ENCODE measurements at places on chromosomes 2 and 18.
A peak's percentile ranks its signal among the peaks of the same experiment; 100 is the strongest.

GRCh38 chr2:177588671-177589070, 196.1 kb downstream of the AGPS start:
- DNase-seq: no peak

DNA sequence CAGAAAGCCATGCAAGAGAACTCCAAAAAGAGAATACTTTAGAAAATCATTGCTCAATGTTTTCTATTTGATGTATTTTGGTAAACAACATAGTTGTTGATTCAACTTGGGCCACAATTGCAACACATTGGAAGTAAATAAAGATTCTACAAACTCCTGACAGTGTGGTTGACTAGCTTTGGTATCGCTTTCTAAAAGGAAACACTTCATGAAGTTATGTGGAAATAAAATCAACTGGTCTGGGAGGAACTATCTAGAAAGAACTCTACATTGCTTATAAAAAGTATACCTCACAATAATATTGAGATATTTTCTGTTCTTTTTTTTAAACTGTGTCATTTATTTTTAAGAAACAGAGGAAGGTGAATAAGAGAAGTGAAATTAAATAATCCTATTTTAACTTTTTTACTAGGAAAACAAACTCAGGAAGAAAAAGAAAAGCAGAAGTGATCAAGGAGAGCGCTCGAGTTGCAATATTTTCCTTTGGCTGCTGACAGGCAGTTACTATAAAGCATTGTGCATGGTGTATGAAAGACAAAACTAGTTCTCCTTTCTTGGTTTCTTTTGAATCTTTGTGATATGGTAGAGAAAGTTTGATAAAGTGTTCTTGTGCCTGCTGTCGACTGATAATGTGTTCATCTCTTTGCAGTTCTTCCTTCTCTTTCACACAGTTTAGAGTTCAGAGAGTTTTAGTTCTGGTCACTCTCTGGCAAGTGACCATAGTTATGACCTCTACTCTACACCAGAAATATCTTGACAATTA, 3.0 kb downstream of the DHRS9 start:
- no peak for DNase-seq

DNA sequence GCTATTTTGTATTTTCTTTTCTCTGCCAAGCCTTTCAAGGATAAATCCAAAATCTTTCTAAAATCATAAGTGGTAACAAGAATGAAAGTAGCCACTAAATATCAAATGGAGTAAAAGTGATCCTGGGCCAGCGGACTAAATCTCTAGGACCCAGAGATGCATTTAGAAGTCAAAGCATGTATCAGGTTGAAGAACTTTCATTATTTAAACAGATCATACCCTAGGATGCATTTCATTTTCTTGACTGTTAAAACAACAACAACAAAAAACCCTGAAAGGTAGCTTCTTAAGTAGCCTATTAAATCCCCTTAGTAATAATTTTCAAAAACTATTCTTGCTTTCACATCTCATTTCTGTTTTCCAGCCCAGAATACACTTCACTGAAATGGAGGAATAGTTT, 4.8 kb upstream of the POU3F3 start:
- no peak for DNase-seq

DNA sequence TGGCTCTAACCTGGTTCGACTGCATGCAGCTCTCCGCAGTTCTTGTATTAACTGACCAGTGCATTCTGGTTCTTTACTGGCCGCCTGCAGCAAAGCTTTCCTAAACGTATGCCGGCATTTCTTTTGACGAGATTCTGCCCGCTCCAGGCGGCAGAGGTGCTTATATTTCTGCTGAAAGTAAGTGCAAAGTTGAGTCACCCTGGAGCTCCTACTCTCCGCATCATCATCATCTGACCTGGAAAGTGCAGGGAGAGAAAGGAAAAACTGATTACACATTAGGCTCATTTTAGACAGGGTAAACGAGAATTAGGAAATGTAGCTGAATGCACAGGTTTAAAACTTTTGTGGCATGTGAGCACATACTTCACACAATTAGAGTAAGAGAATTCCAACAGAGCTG, 57.9 kb downstream of the INO80D start:
- DNase-seq: no peak

DNA sequence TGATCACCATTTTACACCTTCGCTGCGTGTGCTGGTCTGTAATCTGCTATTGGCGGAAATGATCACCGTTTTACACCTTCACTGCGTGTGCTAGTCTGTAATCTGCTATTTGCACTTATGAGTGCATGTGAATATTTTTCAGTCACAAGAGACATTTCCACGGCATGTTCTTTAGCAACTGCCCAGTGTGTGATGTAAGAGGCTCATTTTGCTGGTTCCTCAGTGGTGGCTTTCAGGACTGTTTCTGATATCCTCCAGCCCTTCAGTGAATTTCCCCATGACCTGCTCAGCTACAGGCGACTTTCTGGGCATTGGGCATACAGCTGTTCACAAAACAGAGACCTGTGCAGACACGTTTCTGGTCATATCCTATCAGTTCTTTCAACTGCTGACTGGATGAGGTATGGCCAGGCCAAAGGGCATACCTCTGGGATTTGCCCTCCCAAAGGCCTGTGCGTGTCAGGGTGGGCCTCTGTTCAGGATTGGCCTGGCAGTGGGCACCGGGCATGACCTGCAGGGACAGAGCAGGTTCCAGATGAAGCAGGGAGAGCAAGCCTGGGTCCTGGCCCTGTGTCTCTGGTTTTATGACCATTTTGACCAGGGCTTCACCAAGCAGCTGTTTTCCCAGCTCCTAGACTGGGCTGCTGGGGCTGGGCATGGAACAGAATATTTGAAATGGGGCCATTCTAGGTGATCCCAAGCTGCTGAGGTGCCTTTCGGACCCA, 521 bp upstream of the PROM2 start:
- DNase-seq: no peak

GRCh38 chr2:65064728-65065552, 8.7 kb downstream of the CEP68 start:
- DNase-seq: peak; percentile 56

DNA sequence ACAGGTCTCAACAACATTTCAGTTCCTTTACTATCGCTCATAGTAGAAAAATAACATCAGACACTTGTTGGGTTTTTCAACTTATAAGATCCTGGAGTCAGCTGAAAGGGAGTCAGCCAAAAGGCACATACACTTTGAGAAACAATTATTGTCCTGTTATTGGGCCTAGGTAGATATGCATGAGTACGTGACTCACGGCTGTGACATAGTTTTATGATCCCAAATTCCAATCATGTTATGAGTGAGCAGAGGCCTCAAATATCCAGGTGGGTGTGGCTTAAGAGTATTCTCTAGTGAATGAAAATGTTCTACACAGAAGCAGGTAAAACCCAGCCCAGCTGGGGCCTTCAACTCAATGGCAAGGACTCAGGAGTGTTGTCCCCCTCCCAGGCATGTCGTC, 27.2 kb downstream of the SERPINB8 start:
- DNase-seq: no peak

- no peak for DNase-seq
These were observed 627.7 kb upstream of the CDH2 start for GRCh38 chr18:28804512-28805202.

GRCh38 chr18:3652380-3653262, 202.6 kb downstream of the TGIF1 start:
- no peak for DNase-seq

DNA sequence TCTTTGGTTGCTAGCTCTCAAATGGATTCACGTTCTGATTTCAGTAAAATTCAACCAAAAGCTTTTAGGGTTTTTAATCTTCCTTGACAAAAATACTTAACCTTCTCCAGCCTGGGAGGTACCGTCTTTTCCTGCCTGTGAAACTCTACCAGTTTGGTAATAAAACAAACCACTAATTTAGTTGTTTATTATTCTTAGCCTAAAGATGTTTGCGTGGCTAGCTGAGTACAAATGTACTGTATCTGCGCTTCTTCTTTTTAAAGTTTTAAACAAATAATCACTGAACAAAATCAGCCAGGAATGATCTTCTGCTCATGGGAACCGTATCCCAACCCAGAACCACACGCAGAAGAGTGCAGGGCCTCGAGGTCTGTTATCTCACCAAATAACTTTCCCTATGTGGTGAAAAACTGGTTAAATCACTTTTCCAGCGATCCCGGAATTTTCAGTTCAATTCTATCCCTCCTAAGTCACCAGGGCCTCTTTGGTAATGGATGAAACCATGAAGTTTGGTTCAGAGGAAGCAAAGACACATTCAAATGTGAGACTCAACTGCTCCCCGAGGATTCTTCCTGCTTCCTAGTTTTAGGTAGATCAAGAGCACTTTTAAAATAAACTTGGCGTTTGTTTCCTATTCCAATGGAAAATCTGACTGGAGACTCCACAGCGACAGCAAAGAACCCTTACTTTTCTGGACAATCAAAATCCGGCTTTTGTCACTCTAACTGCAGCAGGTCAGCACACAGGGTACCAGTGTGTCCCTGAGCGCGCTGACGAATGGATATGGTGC, 36.1 kb downstream of the BCL2 start:
- DNase-seq: no peak

GRCh38 chr2:158953926-158954763, 14.3 kb upstream of the TANC1 start:
- DNase-seq: no peak

DNA sequence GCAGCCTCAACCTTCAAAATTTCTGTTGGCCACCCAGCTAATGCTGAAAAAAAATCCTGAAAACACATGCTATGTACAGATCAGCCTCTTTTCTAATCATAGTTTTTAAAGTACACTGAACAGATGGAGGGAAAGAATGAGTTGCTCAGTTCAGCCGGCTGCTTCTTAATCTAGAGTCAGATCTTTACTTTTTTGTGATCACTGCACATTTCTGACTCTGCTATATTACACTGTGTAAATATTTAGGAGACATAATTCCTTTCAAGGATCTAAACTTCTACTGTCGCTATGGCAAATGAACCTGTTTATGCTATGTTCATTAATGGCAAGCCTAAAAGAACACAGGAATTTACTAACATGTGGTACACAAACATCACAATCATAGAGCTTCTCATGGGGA, 114.2 kb downstream of the SRBD1 start:
- no peak for DNase-seq

DNA sequence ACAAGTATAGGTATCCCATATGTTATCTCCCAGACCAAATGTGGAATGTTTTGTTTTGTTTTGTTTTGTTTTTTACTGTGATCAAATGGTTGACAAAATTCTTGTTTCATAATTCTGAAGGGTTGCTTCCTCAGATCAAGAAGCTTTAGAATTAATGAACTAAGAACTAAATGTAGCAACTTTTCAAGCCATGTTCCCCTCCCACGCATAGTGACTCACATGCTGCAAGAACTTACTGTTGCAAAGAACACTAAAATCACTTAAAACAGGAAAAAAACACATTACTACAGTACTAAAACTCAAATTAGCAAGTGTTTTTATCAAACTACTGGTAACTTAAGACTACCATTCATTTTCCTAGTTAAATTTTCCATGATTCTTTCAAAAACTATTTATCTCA, 30.6 kb downstream of the HNRNPLL start:
- DNase-seq: no peak

GRCh38 chr2:179927041-179927440, 65.6 kb upstream of the ZNF385B start:
- no peak for DNase-seq

GRCh38 chr2:69846182-69847067, 17.0 kb downstream of the GMCL1 start:
- no peak for DNase-seq

DNA sequence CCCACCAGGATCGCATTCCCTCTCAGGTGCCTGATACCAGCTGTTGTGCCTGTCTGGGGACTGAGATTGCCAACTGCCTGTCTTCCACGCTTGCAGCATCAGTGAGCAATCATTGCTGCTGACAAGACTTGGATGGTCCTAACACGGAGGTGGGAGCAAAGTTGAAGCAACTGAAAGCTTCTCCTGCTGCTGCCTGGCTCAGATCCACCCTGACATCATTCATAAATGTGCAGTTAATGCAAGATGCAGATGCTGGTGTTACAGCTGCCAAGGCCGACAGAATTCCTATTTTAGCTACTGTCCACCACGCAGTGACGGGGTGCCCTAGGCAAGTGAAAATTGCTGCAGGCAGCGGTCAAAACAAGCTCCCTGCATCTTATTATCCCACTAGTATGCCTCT, 131.4 kb downstream of the VWC2L start:
- DNase-seq: no peak

- DNase-seq: no peak
These were observed 352.4 kb downstream of the SOCS6 start for GRCh38 chr18:70641156-70641775.

GRCh38 chr2:16434393-16434792, 231.2 kb downstream of the CYRIA start:
- no peak for DNase-seq

DNA sequence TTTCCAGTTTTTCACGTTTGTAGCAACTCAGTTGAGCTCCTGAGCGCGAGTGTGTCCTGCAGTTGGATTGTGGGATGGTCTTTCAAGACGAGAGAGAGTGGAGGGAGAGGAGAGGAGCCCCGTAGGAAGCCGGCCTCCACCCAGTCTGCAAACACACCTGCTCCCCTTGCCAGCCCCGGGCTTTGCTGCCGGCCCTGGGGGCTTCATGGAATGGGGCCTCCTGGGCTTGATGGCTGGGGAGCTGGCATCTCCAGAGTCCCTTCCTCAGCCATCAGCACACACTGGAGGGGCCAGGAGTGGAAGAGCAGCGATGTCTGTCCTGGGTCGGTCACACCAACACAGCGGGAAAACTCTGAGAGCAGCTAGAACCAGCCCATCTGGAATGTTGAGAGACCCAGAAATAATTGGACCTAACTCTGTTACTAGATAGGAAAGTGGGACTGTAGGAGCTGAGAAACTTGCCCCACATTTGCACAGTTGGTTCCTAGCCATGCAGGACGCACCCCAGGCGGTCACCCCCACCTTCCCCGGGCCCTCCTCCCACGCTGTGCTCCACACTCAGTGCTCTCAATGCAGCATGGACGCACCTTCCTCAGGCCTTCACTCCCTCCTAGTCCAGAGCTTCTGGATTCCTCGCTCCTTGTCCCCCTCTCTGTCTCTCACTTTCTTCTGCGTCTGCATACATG, 69.6 kb downstream of the PTGR3 start:
- DNase-seq: no peak

GRCh38 chr2:29597035-29597434, 324.4 kb downstream of the ALK start:
- no peak for DNase-seq

- DNase-seq: no peak
These were observed 1150.0 kb downstream of the RPIA start for GRCh38 chr2:89841476-89841840.

DNA sequence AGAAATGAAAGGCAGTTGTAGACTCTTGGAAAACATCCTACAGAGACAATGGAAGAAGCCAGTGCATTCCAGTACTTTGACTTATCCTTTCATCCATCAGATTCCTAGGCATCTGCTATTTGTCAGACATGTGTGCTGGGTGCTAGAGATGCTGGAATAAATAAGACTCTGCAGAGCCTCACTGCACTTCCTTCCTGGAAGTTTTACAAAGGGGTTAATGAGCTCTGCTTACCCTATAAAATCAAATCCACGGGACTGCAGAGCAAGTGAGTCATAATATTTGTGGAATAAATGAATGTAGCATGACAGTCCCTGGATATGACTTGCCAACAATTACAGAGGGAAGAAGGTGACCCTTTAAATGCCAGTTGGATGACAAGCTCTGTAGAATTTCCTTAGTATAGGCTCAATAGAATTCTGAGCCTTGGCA, 52.7 kb upstream of the NPAS2 start:
- no peak for DNase-seq
